Activated CD8-positive, alpha-beta memory T cell treated with anti-CD3 and anti-CD28 coated beads for 4 hours (primary cell): ENCODE measurements at places on chromosomes 16 and 17.

DNA sequence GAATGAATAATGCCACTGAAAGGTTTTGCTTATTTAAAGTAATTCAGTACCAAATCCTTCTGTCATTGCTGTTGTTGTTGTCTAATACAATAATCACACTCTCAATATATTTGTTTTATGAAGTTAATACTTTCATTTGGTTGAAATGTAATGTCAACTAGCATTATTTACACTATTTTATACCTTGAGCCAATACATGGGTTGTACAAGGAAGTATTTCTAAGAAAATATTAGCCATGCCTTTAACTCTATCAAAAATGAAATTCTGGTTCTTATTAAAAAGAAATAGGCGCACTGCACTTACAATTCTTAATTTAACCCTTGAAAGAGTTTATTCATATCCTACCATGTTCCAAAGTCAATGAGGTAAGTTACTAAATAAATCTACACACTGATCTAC lies 17.6 kb upstream of the ABCA10 start:
- no peak for DNase-seq

GRCh38 chr17:18160128-18160856 lies 23.3 kb upstream of the ALKBH5 start:
- no peak for DNase-seq

- no peak for DNase-seq
Measured at GRCh38 chr16:86167061-86167460, 268.1 kb downstream of the IRF8 start.

DNA sequence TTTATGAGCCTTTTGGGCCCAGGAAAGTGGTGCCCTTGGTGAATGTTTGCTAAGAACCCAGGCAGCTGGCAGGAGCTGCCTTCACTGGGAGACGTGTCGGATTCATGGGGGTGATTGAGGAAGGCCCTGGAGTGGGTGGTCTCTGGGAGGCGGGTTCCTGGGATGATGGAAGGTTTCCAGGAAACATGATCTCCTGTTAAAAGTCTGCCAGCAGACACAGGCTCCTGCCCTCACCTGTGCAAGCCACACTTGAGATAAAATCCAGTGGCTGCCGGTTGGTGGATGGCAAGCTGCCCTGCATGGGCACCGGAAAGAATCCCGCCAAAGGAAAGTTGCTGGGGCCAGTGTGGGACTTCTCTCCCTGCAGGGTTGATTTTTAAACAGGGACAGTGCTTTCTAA lies 189.0 kb upstream of the CIBAR2 start:
- no peak for DNase-seq

DNA sequence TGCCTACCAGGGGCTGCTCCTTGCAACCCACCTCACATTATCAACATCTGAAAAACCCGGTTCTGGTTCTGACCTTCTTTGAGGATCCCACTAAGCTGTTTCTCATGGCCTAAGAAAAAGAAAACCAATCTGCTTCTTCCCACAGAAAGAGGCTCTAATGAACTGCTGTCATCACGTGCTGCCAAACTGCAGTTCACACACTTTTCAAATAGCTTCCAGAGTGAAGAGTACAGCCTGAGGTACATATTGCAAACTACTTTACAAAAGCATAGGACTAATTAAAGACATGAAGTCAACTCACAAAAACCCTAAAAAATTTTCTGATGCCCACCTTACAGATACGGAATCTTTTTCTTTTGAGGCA lies 36.7 kb downstream of the SMG6 start:
- DNase-seq: no peak

GRCh38 chr17:82272495-82273326 lies 789 bp downstream of the CSNK1D start:
- DNase-seq: no peak

DNA sequence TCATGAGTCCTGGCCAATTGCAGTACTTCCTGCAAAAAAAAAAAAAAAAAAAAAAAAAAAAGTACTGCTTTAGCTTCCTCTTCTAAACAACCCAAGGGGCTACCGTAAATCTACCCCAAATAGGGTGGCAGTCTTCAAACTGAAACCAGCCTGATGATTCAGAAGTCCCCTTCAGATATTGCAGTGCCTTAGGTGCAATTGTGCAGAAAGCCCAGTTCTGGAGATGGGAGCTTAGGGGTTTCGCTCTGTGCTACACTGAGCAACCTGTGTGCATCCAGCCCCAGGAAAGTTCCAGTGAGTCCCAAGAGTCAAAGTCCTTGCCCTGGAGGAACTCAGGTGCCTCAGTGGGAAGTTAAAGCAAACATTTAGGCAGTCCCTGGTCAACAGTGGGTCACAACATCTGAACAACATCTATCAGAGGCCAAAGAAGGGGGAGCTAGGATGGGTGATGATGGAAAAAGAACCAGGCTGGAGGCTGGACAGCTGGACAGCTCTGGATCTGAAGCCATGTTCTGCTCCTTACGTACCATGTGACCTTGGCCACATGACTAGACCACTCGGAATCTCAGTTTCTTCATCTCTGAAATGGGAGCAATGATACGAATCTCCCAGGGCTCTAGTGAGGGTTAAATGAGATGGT lies 6.7 kb upstream of the CIITA start:
- no peak for DNase-seq

GRCh38 chr16:70662991-70663523 lies 16.7 kb downstream of the IL34 start:
- DNase-seq: no peak

- no peak for DNase-seq
Measured at GRCh38 chr16:88939972-88940861, 36.8 kb downstream of the CBFA2T3 start.
